Gastrocnemius medialis (tissue), 4 donors: ENCODE measurements at places on chromosomes 7 and 10.

DNA sequence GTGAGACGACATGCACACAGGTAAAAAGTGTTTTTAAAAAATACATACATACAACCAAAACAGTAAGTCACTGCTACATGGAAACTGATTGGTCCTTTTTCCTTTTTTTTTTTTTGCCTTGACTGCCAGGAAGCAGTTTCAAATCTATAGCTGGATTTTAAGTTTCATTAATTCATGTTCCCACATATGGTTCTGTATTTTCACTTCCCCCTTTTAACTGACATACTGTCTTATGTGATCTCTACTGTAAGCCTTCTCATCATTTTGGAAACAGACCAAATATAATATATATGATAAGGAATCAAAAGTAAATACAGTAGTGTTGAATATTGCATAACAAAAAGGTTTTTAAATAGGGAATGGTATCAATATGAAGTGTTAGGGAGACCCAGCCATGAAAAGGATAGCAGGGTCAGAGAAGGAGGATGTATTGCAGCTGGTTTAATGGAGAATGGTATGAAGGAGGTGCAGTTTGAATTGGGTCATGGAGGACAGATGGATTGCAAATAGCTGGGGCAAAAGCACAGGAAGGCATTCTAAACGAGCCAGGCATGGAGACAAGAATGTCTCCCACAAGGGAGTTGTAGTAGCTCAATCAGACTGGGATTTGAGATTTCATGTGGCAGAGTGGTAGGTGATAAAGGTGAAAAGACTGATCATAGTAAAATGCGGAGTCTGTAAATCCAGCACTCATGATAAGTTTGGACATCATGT lies 5.4 kb downstream of the CAV1 start:
- no peak for DNase-seq

- DNase-seq = no peak
Measured at GRCh38 chr10:98391065-98391464, 23.9 kb downstream of the PYROXD2 start.

- DNase-seq = no peak
Measured at GRCh38 chr7:134804854-134805253, 25.4 kb downstream of the CALD1 start.

- DNase-seq = no peak
Measured at GRCh38 chr10:61882621-61883370, 18.7 kb upstream of the ARID5B start.

- no peak for DNase-seq
Measured at GRCh38 chr7:87512906-87513305, 37.4 kb upstream of the ABCB4 start.

DNA sequence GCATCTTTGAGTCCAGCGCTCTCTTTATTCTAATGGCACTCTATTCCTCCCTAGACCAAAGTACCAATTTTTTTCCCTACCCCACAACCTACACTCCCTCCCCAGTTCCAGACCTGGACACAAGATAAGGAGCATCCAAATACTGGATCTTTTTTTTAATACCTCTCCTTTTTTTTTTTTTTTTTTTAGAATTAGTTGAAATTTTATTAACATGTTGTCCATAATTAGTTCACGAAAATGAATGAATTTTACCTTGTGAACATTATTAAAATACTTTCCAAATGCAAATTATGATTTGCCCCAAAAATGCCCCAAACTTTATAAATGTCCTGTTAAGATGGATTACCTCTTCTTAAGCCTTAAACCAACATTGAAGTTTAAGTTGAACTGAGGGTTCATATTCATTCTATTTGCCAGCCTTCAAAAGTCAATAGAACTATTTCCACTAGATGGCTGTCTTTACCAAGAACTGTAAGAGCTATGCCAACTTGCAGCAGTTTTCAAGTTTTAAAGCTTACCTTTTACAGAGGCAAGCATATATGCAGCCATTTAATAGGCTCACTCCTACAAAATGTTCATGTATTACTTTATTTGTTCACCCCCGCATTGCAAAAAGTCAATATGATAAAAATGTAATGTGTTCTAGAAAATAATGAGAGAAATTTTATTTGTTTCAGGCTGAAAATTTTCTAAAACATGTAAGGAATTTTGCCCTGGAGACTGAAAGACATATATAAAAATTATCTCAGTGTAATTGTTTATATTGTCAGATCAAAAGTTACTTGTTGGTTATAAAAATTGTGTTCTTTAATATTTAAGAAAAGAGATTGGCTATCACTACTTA lies 39.7 kb upstream of the TNKS2 start:
- DNase-seq = no peak

- no peak for DNase-seq
Measured at GRCh38 chr10:35063837-35064454, 26.2 kb downstream of the CUL2 start.

DNA sequence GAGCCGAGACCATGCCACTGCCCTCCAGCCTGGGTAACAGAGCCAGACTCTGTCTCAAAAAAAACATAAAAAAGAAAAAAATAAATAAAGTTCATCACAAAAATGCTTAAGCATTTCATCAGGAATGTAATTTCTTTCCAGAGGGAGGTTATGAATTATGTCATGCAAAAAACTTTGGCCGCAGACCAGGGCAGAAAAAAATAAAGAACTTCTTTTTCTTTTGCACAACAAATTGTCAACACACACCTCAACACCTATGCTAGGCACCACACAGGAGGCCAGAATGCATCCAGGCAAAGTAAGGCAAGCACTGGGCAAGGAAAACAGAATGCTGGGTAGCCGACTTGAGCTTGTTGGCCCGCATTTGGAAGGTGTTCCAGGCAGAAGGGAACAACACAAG lies 3.9 kb downstream of the C10orf62 start:
- no peak for DNase-seq

GRCh38 chr7:40697653-40698052 lies 562.8 kb downstream of the SUGCT start:
- no peak for DNase-seq

DNA sequence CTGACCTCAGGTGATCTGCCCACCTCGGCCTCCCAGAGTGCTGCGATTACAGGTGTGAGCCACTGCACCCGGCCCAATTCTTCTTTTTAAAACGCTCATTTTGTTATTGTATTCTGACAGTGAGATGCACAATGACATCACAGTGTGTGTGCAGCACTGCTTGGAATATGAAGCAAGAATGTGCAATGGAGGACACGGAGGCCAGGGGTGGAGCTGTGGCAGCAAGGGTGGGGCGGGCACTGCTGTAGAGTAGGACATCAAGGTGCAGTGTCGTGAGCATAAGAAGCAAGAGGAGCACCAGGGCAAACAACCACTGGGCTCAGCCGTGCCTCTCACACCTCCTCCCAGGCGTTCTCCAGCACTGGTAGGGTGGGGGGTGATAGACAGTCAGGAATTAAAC lies 26.8 kb upstream of the GRID1 start:
- DNase-seq = no peak

GRCh38 chr10:37572206-37572605 lies 285.2 kb downstream of the ZNF248 start:
- DNase-seq = no peak

- DNase-seq = no peak
Measured at GRCh38 chr10:76550806-76551205, 1086.8 kb downstream of the KCNMA1 start.

- no peak for DNase-seq
Measured at GRCh38 chr7:37018954-37019353, 294.7 kb upstream of the AOAH start.
